ENCODE measurements at places on chromosomes 2 and 18.

DNA sequence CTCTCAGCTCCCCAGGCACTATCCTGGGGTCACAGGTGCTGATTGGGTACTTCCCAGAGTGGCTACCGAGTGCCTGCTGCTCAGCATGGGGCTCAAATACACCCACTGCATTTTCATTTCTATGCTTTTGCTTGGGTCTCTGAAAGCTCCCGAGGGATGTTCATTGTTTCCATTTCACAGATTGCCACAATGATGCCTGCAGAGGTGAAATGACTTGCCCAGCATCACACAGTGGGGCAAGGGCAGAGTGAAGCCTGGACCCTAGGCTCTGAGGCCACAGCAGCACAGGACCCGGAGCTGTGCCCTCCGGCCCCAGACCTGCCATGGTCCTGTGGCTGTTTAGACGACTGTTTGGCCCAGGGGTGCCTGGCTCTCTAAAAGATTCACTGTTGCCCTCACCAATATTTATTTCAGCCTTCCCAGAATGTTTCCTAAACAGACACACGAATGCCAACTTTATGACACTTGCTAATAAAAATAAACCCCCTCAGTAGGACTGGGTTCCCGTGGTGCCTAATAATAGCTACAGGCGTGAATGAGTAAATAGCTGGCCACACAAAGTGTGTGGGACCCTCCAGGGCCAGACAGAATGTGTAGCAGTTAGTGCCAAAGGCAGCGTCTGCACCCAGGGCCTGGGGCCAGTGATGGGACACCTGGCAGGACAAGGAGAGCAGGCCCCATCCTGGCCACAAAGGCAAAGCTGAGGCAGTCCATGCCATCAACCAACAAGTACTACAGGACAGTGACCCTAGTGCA, 11.5 kb upstream of the ST8SIA5 start:
- DNase-seq = no peak

- no peak for DNase-seq
These were observed 190.8 kb downstream of the TMEM247 start for GRCh38 chr2:46669996-46670793.

DNA sequence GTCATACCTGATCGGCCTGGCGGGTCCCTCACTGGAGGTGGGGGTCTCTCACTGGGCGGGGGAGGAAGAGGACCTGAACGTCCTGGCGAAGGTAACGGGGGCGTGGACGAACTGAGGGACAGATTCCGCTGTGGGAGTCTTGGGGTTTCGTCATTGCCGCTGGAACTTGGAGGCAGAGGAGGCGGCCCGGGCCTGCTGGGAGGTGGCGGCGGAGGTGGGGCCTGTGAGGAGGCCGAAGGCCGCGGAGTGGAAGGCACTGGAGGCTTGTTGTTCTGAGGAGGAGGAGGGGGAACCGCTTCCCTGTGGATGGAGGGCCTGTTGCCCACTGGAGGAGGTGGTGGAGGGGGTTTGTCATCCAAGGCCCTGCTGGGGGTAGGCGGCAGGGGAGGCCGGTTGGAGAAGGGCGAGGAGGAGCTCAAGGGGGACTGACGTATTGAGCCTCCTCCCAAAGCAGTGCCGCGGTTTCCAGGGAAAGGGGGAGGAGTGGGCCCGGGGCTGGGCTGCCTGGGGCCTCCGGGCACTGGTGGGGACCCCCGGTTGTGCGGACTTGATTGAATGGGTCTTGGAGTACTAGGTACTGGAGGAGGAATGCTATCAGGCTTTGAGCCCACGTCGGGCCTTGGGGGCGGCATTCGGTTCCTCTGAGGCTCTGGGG, 25.8 kb downstream of the WIPF1 start:
- DNase-seq = no peak

GRCh38 chr2:167933097-167933814, 314.1 kb downstream of the STK39 start:
- no peak for DNase-seq

GRCh38 chr2:53942280-53942679, 28.5 kb downstream of the PSME4 start:
- no peak for DNase-seq

GRCh38 chr2:207037896-207038295, 98.6 kb downstream of the CPO start:
- no peak for DNase-seq

- DNase-seq = no peak
These were observed 4.8 kb downstream of the LMAN2L start for GRCh38 chr2:96734880-96735583.

- DNase-seq = no peak
These were observed 438.0 kb downstream of the LRP1B start for GRCh38 chr2:141692829-141693228.

- no peak for DNase-seq
These were observed 13.7 kb upstream of the DAPL1 start for GRCh38 chr2:158781353-158781961.

GRCh38 chr2:108974674-108975073, 14.3 kb downstream of the EDAR start:
- DNase-seq = no peak

DNA sequence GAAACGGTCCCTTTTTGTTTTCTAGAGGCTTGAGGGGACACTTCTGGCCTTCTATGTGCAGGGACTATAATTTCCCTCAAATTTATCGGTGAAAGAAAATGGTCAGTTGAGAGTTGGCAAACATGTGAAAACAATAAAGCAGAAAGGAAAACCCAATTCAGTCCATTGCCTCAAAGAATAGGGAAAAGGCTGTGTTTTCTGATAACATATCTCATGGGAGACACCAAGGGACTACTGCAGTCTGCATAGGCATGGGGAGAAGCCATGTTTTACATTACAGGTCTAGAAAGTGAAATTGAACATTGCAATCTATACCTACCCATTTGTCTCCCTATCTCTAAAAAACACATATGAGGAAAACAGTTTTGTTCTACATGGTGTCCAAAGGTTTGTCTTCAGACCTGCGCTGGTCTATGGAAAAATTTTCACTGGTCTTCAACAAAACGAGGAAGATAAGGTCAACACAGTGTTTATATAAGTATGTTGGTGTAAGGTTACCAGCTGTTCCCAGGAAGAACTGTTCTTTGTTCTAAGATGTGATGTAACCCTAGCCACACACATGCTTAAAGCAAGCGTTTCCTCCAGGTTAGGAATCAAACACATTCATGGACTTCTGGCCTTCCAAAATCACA, 179.7 kb downstream of the MREG start:
- DNase-seq = no peak

GRCh38 chr2:39647104-39647765, 18.5 kb upstream of the TMEM178A start:
- DNase-seq = no peak

DNA sequence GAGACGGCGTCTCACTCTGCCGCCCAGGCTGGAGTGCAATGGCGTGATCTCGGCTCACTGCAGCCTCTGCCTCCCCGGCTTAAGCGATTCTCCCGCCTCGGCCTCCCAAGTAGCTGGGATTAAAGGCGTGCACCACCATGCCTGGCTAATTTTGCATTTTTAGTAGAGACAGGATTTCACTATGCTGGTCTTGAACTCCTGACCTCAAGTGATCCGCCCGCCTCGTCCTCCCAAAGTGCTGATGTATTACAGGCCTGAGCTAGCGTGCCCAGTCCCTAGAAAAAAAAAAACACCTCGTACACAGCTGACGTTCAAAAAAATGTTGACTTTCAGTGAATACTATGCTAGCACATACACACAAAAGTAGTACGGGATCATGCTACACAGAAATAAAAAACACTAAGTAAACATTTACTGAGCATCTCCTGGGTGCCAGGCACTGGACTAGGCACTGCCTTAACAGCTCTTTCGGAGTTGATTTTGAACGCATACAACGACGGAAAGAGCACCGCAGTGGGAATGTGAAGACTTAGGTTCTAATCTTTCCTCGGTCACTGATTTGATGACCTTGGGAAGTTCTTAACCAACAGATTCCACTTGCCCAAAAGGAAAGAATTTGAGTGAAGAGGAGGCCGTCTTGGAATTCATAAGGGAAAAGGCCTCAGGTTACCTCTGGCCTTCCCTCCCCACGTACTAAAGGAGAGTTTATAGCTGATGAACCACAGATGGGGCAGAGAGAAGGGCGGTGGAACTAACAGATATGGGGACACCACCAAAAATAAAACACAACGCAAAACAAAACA, 1.1 kb downstream of the DNAJC27 start:
- no peak for DNase-seq

GRCh38 chr2:167715932-167716331, 531.5 kb downstream of the STK39 start:
- no peak for DNase-seq

DNA sequence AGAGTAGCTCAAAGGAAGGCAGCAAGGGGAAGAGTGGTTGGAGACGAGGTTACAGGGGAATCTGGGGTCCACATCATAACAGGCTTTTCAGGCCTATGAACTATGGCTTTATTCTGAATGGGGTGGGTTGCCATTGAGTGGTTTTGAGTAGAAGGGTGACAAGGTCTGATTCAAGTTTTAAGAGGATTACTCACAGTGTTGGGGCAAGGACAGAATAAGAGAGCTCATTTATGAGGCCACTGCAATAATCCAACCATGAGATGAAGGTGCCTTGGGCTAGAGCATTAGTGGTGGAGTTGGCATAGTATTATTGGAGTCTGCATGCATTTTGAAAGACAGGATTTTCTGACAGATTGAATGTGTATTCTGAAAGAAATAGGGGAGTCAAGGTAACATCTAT, 315.9 kb downstream of the RNF144A start:
- DNase-seq = no peak

DNA sequence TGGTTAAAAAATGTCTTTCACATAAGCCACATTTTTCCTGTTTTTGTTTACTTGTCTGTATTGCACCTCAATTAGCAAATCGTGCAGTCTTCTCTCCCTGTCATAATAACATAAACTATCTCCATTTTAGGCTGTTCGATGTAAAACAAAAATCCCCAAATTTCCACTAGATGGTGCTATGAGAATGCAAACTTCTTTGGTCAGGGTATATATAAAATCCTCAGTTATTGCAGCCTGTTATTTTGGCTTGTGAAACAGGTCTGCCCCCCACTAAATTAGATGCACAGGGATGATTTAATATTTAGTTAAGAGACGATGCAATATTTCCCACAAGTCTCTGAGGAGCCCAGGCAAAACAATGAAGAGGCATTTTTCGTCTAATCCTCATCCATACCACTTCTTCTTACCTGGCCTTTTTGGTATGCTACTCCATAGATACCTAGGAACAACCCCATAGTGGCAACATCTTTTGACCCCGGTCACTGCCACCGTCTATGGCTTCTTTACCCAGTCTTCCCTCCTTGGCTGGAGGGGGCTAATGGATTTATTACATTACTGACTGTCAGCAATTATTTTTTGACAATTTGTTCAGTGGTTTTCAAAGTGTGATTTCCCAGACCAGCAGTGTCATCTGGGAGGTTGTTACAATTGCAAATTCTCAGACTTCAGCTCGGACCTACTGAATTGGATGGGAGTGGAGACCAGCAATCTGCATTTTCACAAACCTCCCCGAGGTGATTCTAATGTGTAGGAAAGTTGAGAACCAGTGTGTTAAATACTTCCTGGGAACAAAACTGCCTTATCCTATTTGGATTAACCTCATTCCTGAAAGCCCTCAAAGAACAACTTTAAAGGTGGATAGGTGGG, 117.4 kb upstream of the CWC22 start:
- no peak for DNase-seq

DNA sequence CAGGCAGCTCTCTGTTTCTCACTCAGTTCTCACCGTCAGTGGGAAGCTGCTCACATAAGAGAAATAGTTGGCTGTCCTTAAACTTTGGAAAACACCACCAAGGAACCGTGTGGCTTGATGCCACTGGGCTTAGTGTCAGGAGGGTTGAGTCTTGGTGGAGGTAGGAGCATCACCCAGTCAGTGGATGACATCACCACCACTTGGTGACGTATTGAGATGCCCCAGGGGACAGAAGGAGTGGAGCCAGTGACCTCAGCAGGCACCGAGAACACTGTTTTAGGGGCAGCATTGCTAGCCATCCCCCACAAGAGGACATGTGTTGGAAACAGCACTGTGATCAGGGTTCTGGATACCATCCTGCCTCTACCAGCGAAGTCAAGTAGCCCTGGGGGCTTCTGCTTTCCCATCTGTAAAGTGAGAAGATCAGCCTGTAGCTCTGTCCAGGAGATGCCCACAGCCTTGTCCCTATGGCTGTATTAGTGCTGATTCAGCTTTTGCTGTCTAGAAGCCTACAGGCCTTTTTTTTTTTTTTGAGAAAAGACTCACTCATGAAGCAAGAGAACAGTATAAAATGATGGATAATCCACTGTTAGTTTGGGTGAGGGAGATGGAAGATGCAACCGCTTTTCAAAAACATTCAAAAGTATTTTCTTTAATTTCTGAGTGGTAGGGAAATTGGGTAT, 66.2 kb downstream of the TSN start:
- DNase-seq = no peak

- no peak for DNase-seq
These were observed 379.0 kb upstream of the RND3 start for GRCh38 chr2:150866431-150866830.

DNA sequence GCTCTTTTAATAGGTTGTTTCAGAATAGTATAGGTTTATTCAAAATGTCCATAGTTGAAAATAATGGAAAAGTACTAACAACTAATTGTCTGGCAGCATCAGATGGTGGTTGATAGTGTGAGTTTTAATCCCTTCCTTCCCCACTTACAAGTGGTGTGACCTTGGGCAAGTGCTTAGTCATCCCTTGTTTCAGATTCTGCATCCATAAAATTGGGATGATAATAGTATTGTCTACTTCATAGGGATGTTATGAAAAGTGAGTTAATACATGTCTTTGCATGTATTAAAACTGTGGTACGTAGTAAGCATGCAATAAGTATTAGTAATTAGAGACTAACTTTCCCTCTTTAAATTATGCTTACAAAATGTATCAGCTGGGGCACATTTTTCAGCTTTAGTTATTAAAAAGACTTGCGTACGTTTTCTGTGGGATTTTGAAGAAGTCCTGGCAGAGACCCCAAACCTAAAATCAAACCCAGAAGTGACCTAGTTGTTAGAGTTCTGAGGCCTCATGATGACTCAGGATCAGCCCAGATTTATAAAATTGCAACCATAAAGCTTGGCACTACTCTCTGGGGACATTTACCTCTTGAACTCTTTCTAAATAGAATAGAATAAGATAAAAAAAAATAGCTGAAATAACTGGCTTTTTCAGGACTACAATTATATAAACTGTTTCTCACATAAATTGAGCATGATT, 8.6 kb downstream of the ITGA4 start:
- DNase-seq = no peak

GRCh38 chr2:144331674-144332355, 188.1 kb downstream of the ZEB2 start:
- no peak for DNase-seq

DNA sequence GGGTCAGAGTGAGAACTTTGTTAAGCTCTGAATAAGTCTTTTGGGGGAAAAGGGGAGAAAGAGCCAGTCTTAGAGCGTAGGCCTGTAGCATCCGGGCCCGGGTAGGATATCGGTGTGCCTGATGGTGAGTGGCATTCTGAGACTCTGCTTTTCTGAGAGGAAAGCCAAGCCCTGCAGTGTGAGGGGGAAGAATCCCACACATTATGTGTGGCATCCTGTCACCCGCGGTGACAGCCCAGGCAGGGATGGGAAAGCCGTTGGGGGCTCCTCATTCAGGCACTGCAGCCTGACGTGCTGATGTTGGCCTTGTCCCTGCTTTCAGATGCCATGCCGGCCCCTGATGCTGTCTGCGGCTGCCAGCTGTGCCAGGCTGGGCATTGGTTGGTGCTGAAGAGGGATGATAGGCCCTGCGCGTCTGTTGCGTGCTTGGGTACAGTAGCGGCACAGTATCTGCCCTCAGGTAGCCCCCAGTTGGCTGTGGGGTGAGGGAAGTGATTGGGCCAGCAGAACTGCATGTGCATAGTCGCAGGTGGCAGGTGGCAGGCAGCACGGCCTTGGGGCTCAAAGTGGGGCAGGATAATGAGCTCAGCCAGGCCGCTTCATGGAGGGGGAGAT, 37.6 kb downstream of the GLI2 start:
- DNase-seq = no peak

GRCh38 chr2:173387660-173388059, 33.0 kb downstream of the CDCA7 start:
- no peak for DNase-seq
